ENCODE measurements at places on chromosomes 4 and X.

GRCh38 chrX:46553935-46554334, 8.7 kb upstream of the ZNF674 start:
- no peak for DNase-seq

- DNase-seq: peak; percentile 81
These were observed 19.8 kb downstream of the MXRA5 start for GRCh38 chrX:3326681-3327080.

GRCh38 chr4:112173593-112174558, 28.6 kb downstream of the FAM241A start:
- no peak for DNase-seq

DNA sequence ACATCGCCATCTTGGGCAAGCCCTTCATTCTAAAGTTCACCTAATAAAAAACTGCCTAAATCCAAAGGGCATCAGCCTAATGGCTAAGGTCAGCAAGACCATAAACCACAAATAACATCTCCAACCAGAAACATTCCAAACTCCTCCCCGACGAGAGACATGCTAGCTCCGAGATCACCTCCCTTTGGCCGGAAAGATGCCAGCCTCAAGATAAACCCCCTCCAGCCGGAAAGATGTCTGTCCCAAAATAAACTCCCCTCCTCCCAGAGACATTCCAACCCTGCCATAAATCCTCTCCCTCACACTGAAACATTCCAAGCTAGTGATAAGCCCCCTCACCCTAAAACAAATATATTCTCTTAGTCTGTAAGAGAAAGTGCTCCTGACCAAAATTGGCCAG, 13.3 kb upstream of the DYNLT3 start:
- DNase-seq: no peak

- DNase-seq: no peak
These were observed 18.4 kb downstream of the ZNF827 start for GRCh38 chr4:145920205-145920604.

DNA sequence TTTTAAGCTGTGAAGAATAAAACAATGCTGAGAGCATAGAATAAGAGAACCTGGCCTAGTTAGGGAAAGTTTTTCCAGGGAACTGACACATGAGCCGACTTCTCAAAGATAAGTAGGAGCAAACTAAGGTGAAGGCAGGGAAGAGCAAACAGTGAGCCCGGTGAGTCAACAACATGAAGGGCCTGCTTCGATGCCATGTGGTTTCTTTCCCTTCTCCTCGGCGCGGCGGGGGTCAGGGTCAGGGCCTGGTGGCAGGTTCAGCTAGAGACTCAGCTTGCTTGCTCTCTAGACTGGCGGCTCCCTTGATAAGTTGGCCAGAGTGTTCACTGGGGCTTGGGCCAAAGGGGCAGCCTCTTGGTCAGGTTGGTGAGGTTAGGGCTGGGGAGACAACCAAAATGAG, 81.1 kb downstream of the DLG3 start:
- no peak for DNase-seq

Measured in kidney (tissue), 22 donors.